Effector CD4-positive, alpha-beta T cell (primary cell): ENCODE measurements at places on chromosomes 5 and 9.

DNA sequence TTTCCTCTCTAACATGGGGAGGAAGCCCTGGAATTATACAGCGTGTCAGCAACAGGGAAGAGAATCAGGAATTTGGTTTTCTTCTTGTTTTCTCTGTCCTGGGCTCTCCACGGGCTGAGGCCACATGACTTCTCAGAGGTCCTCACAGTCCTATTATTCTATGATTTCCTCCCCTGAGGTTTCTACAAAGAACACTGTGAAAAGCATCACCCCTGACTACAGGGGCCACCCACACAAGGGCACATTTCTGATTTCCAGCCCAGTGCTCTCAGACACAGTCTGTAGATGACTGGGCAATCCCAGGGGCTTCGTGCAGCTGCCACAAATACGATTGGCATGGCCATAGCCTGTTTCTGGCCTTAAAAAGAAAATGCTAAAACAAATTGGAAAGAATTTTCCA lies 284.9 kb downstream of the CEMIP2 start:
- DNase-seq = no peak

DNA sequence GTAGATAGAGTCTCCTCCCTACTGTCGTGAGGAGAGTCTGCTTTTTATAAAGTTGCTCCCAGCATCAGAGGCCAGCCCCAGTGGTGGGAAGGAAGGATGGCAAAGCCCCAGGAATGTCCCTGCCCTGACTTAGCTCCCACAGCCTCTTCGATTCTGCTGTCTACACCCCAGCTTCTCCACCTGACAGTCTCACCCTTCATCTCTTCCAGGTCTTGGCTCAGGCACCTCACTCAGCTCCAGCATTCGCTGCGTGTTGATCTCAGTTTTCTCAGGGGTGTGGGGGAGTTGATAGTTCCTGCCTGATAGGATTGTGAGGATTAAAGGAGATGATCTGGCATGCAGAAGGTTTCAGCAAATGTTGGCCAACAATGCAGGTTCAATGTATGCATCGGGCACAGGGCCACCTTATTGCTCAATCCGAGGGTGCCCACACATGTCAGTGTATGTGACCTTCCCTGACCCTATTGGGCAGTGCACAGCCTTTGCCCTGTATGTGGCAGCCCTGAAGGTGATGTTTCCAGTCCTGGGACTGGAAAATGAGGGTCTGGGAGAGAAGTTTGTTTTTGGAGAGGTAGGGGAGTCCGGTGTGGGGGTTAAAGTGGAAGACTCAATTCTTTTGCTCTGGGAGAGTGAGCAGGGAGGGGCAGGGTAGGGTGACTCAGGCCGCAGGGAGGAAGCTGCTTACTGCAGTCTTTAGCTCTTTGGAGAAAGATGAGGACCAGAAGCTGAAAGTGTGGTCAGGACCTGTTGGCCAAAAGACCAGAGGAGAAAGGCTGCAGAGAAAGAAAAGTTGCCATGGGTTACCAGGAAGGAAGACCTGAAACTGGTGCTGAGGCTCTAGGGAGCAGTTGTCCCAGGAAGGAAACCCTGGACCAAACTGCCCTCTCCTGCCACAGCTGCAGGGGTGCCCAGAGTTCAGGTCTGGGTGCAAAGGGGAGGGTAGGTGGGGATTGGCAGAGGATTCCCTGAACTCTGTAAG lies 153.2 kb downstream of the MACROH2A1 start:
- no peak for DNase-seq

DNA sequence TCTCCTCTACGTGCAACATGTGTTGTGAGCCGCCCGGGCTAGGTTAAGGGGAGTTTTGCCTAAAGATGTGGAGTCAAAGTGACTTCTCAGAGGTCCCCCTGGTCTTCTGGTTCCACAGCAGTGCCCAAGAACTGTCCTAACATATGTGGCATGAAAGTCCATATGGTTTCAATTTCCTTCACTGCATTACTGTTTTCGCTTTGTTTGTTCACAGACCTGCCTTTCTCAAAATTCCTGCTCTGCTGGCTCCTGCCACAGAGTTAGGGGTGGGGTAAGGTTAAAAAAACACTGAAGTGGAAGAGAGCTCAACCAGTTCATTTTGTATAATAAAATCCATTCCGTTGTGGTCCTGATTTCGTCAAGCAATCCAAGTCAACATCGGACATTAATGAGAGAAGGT lies 289.4 kb downstream of the DMAC1 start:
- DNase-seq = no peak

DNA sequence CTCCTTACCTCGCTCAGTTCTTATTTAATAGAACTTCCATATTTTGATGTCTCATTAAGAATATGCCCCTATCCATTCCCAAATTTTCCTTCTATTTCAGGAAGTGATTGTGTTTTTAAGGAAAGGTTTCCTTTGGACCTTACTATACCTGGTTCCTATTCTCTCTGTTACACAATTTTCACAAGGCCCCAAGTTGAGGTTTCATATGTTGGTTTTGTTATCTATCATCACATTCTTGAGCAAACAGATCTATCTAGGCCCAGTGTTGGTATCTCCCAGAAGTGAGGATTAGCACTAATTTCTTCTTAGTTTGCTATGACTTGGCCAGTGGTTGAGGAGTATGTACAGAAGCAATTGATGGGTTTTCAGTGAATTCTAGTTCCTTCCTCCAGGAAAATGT lies 41.5 kb downstream of the ALG2 start:
- no peak for DNase-seq

GRCh38 chr5:133247881-133248624 lies 196.2 kb downstream of the HSPA4 start:
- no peak for DNase-seq

DNA sequence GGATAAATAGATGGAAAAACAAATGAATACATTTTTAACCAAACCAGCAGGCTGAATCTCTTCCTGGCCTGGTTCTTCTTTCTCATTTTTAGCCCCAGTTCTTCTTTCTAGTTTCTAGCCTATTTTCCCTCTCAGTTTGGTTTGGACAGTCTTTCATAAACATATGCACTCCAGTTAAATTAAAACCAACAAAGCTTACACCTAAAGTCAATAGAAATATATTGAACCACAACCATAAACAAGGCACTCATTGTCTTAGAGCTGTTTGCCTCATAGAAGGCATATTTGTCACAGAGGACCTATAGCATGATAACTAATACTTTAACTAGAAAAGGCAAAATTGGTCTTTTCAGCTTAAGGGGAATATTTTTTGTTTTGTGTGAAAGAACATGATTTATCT lies 638.3 kb downstream of the NR2F1-AS1 start:
- DNase-seq = no peak

DNA sequence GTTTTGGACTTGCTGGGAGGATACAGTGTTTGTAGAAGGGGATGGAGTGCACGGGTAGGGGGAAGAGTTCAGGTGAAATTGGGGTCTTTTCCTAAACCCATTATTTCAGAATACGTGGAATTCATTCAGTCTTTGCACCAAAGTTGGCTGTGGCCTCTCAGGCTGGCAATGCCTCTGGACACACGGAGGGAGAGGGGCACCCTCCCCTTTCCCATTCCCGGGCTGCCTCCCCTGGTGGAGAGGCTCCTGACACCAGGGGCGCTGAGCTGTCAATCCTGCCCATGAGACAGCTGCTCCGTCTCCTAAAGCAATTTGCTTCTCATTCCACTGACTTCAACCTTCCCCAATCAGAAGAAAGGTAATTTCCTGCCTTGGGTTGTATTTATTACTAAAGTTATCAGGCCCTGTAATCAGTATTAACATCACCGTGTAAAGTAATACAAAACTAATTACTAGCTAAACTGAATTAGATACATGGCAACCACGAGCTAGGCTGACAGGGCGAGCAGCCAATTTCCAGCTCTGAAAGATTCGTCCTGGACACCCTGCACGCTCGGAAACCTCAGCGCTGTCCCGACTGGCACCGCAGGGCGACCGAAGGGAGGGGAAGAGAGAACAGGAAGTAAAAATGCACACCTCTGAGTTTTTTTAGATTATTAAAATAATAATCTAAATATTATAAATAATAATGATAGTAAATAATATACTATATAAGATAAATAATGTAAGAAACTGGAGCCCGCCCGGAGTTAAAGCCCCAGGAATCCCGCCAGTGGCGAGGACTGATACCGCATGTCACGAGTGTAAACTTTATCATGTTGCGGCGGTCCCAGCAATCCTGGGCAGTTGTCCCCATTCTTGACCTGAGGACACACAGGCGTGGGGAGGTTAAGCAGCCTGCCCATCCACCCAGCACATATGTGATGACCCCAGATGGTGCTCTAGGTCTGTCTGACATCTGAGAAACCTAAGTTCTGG lies 6.9 kb upstream of the OLFM1 start:
- no peak for DNase-seq

GRCh38 chr9:103978396-103978795 lies 115.7 kb upstream of the SMC2 start:
- DNase-seq = no peak

DNA sequence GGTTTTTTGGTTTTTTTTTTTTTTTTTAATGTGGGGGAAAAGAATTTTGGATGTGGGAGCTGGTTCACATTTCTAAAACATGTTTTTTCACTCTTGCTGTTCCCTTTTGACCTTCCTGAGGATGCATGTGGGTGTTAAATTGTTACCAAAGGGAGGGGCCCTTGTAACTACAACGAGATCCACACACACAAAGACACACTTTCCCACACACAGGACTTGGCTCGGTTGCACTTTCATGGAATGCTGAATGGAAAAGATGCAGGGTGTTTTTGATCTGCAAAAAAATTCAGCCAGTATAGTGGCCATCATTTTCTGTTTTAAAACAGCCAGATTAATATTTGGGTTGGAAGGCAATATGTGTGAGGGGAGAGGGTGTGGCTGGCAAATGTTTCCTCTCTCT lies 576.9 kb downstream of the EBF1 start:
- no peak for DNase-seq

DNA sequence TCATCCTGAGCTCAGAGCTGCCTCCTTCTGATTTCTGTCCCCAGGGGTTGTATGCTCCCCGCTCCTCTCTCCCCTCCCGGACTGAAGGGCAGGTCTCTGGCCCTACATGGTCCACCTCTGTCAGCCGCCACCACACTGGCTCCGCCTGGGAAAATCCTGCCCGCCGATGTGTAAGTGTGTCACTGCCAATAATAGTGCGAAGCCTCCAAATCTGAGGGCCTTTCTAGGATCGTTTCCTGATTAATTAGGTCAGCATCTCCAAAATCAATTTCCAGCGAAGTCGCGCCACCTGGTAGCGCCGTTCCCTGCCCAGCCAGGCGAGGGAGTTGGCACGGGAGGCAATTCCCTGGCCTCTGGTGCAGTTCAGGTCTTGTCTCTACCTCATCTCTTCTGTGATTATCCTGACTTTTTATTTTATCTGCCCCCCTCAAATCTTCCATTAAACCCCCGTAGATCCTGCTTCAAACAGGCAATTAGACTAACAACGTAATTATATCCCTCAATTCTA lies 73.5 kb downstream of the ZNF618 start:
- no peak for DNase-seq

DNA sequence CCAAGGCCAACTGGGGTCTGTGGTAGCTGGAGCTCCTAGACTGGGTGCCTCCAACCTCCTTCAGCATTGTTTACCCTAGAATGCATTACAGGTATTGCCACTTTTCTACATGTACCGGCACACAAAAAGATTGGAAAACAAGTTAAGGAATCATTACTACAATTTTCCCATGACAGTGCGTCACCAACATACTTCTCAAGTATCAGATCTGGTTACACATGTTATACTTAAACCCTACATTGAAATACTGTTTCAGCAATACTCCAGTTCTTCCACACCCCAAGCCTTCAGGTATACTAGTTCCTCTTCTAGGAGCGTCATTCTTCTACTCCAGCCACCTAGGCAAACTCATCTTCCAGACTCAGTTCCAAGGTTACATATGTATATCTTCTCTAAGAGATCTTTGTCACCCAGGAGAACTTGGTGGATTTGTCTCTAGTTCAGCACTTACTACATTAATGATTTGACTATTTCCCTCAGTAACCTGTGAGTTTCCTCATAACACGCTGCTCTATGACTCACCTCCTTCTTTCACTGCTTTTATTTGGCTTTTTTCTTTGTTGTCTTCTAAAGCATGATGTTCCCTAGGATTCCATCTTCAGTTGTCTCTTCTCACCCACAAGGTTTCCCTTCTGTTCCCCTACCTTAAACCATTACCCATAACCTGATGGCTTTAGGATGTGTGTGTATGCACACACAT lies 217.0 kb downstream of the AP3B1 start:
- no peak for DNase-seq

DNA sequence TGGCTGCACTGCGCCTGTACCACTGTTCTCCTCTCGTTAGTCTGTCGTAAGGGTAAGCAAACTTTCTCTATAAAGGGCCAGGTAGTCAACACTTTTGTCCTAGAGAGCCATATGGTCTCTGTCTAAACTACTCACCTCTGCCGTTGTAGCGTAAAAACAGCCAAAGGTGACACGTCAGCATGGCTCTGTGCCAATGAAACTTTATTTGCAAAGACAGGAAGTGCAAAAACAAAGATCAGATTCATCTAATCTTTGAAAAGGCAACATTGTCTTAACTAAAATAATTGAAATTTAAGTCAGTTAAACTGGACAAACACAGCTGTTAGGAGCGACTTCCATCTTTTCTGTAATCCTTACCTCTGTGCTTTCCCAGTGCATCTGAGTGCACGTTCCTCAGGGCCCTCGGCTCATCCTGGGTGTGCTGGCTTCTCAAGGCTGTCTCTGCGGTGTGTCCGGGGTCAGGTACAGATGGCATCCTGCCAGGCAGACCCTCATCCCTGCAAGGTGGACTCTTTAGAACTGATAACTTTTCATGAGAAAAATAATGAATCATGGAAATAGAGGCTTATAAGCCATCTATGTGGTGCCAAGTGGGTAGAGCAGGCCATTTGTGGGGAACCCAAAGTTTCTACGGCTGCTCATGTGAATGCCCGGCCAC lies 35.2 kb upstream of the IRX4 start:
- DNase-seq = no peak

GRCh38 chr9:130128733-130129431 lies 43.3 kb upstream of the NCS1 start:
- peak; percentile 57 for DNase-seq

GRCh38 chr5:54895816-54896341 lies 89.5 kb downstream of the ESM1 start:
- DNase-seq = no peak

DNA sequence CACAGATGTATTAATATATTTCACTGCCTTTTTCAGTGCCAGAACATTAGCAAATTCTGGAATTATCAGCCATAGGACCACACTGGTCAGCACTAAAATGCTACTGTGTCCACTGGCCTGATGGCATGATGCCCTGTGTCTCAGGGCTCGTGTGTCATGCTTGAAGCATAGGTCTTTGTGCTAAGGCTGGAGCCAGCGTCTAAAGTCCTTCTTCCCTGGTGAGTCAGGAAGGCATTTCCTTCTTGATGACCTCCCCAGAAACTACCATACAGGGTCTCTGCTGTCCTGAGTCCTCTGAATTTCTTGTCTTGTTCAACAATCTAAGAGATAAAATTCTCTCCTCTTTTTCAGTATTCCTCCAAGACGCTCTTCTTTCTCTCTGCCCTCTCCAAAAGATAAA lies 489.9 kb downstream of the PSAT1 start:
- DNase-seq = no peak
